ENCODE measurements at places on chromosomes 1 and 21.

GRCh38 chr1:112776688-112777087 is 61.6 kb upstream of the PPM1J start:
- DNase-seq, result no peak

- DNase-seq, result no peak
Observed at GRCh38 chr1:66247415-66248208, 286.3 kb upstream of the SGIP1 start.

DNA sequence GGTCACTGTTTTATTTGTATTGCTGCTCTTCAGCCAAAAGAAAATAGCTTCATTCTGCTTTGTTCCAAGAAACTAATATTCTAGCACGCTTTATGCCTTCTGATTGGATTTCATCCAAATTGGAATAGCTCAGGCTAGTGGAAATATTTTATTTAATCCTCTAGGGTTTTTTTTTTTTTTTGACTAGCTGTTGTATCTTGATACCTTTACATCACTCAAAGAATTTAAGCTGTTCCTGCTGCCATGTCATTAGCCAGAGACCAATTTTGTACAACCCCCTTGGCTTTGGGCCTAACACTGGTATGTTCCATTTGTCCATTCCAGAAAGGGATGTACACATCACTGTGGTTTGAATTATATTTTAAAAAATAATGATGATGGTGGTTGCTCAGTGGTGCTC is 103.0 kb downstream of the DISC1 start:
- DNase-seq, result no peak

GRCh38 chr1:116764466-116764898 is 10.3 kb downstream of the CD2 start:
- DNase-seq, result no peak
